Activated CD4-positive, alpha-beta T cell treated with anti-CD3 and anti-CD28 coated beads for 36 hours (primary cell): ENCODE measurements at places on chromosomes 3 and 15.
A peak's percentile ranks its signal among the peaks of the same experiment; 100 is the strongest.

DNA sequence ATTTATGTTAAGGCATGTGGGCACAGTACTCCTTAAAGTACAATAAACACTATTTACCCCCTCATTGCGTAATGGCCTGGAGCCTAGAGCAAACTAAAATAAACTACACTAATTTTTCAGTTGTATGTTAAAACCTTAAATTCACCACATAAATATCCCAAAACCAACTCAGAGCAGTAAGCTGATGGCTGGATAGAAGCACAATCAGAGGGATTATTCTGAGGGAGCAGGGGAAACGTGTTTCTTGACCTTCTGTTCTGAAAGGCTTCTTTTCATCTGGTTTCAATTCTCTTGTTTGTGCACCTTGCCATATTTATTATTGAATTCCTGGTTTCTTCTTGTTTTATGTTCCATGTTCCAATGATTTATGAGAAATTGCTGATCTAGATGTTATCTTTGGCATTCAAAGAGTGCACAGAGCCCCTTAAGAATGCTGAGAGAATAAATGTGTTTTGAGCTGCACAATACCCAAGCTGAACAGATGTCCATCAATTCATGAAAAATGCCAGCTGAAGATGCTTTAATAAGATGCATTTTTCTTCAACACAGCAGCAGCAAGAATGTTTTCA lies 29.6 kb downstream of the RPL22L1 start:
- DNase-seq, result no peak

DNA sequence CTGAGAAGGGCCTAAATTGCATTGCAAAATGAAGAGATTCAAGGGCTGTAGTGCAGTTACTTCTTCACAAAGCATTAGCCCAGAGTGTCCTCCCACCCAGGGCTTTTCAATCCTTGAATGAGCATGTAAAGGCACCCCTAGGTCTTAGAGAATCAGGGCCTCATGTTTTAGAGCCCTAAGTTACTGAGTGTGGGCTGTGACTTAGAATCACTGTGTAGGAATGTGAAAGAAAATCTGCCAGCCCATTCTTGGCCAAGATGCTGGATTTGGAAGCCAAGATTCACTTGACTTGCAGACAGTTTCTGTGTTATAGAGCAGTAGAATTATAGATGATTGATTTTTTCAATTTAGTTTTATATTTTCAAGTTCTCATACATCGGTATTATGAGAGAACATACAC lies 153.2 kb downstream of the MYRIP start:
- DNase-seq, result no peak

DNA sequence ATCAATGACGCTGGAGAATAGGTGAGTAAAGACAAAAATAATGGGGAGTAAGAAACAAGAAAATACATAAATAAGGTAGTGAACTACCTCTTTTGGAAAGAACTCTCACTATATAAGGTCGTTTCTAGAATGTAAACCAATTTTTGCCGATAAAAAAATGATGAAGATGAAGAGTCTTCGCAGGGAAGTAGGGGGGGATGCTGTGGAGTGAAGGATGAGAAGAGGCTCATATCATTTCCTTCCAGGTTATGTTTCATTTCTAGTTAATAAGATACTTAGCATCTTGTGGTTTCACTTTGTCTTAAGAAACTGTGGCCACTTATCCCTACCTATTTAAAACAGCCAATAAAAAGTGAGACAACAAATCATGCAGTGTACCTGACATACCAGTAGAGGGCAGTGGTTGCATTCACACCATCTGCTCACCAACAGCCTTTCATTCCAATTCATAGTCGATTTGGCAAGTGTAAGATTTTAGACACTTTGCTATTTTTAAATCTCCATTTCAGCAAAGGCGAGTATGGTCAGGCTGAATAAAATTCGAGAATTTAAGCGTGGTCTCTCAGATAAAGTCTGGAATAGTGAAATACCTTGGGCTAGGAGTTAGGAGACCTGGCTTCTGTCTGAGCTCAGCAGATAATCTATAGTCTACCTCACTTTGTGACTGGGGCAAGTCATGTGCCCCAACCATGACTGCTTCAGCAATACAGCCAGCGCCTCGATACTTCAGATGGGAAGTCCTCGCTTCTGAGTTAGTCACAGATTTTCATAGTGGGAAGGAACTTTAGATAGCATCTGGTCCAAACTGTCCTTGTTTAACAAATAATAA lies 28.9 kb upstream of the ICE2 start:
- DNase-seq, result peak; percentile 62

- DNase-seq, result no peak
These were observed 102.4 kb downstream of the ARRDC4 start for GRCh38 chr15:98062869-98063268.

DNA sequence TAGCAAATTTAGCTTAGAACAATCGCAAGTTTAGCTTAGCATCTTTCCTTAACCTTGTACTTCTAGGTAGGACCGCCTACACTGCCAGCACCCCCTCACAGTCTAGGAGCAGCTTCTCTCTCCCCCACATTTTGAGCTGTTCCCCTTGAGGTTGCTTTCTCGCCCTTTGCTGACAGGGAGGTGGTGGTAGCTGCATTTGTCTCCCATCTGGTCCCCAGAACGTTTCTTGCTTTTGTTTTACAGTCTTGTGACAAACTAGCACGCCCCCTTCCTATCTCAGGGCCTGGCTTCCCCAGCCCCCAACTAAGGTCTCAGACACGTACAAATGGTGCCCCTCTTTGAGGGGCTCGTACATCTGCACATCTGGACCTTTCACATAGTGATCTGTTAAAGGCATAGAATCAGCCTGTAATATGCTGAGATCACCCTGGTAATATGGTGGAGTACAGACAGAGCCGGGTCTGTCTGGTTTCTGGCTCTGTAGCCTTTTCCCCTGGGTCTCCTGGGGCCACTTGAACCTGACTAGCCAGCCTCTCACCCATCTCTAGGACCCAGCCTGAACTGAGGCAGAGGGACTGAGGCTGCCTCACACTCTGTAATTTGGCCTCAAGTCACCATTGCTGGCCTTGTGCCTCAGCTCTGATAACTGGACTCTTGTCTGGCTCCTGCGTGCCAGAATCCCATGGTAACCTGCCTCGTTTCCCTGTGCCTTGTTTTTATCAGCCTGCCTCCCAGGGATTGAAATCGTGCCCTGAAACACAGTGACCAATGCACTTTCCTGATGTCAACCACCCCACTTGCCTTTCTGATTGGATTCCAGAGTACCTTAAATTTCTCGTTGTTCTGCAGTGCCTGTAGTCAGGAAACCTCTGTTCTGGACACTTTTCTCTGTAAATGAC lies 27.7 kb downstream of the CRTC3 start:
- peak; percentile 27 for DNase-seq

- DNase-seq, result no peak
These were observed 46.9 kb downstream of the RAB11A start for GRCh38 chr15:65916041-65916663.

- DNase-seq, result no peak
These were observed 1058.1 kb downstream of the NSUN3 start for GRCh38 chr3:95120921-95121320.

GRCh38 chr3:114953800-114954199 lies 193.3 kb downstream of the ZBTB20 start:
- DNase-seq, result no peak

DNA sequence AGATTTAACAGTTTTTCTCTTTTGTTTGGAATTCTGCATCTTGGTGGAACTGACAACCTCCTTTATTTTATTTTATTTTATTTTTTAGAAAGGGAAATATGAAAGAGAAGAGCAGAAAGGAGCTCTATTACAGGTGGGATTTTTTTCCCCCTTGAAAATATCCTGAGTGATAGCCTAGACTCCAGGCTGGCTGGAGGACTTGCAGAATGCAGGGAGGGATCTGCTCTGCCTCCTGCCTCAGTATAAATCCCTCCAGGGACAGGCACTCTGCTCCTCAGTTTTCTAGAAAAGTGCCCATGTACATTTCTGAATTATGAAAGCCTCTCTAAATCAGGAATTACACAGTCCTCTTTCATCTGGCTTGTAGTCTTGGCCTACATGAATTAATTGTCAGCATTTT lies 173.7 kb downstream of the TMEM108 start:
- DNase-seq, result no peak

- no peak for DNase-seq
These were observed 5.9 kb upstream of the MORF4L1 start for GRCh38 chr15:78866803-78867202.

DNA sequence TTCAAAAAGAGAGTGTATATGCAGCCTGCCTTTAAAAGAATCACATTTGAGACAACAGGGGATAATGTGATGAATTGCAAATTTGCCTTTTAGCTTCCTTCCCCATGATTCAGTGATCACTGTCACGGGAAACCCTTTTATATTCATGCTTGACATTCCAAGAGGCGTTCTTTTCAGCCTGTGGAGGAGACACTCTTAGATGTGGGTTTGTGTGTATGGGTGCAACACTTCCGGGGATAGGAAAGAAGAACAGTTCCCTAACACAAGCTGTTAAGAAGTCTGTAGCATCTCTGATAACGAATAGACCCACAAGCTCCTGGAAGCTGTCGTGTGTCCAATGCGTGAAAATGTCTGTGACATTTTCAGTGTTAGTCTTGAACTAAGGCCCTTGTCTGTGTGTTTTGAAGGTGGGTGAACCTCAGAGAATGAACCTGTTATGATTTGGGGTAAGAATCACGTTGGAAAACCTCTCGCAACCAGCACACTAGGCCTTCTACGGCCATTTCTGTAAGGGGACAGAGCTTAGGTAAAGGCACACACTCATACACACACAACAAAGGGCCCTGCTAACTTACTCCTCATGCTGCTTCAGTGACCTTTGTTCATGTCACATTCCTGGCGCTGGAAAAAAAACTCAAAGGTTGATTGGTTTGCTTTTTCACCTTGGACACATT lies 229.2 kb upstream of the ST8SIA2 start:
- DNase-seq, result no peak

GRCh38 chr3:195307711-195308110 lies 36.8 kb upstream of the XXYLT1 start:
- no peak for DNase-seq

- DNase-seq, result peak; percentile 50
These were observed at the start of gene HDGFL3 for GRCh38 chr15:83207660-83208366. Gene HDGFL3 (minus strand): TSS chr15:83207823. CDS start chr15:83207414, 409 bp downstream.

DNA sequence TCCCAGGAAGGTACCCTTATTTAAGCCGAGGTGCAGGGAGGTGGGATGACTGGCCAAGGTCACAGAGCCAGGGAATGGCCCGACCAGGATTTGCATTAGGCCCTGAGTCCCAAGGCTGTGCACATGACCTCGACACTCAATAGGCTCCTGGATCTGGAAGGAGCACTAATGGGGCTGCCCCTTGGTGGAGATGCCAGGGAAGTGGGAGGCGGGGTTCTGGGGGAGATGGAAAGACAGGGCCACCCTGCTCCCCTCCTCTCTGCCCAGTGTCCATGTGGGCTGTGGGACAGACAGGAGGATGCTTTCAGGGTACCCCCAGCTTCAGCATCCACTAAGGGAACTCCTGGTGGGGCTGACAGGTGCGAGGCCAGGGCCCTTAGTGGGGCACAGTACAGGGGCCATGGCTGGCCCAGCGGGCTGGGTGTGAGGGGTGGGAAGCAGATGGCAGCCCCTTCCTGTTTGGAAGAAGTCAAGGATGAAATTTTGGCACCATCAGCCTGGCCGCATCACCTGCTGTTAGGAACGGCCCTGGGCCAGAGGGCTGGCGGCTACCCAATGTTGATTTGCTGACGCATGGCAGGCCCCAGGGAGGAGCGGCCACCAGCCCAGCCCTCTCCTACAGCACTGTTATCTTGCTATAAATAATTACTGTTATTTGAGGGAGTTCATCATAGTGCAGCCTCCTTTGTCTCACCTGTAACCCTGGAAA lies 37.3 kb downstream of the ATP2B2 start:
- DNase-seq, result no peak

- DNase-seq, result no peak
These were observed 4.6 kb downstream of the TMEM108 start for GRCh38 chr3:133042778-133043177.
